AG08396 (cell line): ENCODE measurements at places on chromosomes 6 and 20.
A peak's percentile ranks its signal among the peaks of the same experiment; 100 is the strongest.

DNA sequence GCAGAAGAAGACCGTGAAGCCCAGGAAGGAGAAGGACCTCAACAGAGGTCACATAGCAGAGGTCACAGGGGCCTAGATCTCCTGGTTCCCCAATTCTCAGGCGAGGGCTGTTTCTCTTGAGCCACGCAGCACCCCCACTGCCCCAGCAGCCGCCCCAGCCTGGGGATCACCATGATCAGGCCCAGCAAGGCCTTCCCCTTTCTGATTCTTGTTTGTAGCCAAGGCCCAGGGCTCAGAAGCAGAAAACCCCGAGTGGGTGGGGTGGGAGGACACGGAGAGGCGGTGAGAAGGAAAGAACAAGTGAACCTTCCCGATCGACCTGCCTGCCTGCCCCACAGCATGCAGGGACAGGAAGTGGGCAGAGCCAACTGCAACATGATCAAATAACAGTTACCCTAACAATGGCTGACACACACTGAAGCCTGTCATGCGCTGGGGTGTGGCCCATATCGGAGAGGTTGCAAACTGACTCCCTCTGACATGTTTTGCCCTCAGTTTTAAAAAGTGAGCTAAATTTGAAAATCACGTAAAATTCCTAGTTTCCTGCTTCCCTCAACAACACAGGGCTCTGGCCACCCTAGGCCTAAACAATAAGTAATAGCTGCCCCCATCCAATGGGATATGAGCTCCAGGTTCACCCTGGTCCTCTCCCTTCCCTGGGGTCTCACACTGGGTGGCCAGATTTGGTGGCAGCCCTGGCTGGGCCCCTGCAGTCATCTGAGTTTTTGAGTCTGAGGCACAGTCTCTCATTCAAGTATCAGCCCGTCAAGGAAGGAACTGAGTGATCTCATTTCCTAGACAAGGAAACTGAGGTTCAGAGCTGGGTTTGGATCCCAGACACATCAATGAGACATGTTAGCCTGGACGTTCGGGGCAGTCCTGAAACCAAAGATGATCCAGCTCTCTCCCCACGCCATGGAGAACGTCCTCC lies 6.5 kb downstream of the PEDS1 start:
- no peak for DNase-seq

GRCh38 chr6:79895382-79896074 lies 51.8 kb downstream of the ELOVL4 start:
- no peak for DNase-seq

DNA sequence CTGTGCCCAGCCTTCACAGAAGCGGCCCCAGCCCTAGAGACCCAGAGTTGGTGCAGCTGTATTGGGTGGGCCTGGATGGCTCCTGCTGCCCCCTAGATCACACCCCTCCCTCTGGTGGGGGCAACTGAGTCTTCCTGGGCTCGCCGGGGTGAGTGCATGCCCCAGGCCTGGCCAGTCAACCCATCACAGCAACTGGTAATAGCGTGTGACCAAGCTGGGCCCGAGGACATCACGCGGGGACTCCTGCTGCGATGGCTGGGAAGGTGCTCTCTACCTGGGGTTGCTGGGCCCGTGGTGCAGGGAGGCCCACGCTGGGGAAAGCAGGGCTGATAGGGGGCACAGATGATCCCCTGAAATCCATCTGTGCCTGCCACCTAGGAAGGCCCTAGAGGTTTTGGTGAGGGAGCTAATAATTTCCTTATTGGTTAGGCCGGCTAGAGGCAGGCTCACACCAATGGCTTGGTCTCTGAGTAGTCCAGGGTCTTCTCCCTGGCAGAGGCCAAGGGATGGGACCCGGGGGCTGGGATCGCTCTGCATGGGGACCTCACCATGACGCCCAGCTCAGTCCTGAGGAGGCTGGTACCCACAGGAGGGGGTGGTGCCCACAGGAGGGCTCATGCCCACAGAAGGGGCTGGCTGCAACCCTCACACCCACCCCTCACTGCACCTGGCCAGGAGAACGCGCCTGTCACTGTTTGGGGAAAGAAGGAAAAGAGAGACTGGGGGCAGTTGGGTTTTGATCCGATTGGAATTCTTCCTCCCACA lies 103.9 kb downstream of the ASXL1 start:
- no peak for DNase-seq

- peak; percentile 74 for DNase-seq
These were observed 686 bp downstream of the COL12A1 start for GRCh38 chr6:75204959-75205775.

- no peak for DNase-seq
These were observed 12.3 kb downstream of the LOC128125822 start for GRCh38 chr6:63584566-63584965.

- no peak for DNase-seq
These were observed 269.9 kb upstream of the AGPAT4 start for GRCh38 chr6:161543684-161544309.

- DNase-seq: no peak
These were observed 174.3 kb upstream of the NRSN1 start for GRCh38 chr6:23951691-23952090.

DNA sequence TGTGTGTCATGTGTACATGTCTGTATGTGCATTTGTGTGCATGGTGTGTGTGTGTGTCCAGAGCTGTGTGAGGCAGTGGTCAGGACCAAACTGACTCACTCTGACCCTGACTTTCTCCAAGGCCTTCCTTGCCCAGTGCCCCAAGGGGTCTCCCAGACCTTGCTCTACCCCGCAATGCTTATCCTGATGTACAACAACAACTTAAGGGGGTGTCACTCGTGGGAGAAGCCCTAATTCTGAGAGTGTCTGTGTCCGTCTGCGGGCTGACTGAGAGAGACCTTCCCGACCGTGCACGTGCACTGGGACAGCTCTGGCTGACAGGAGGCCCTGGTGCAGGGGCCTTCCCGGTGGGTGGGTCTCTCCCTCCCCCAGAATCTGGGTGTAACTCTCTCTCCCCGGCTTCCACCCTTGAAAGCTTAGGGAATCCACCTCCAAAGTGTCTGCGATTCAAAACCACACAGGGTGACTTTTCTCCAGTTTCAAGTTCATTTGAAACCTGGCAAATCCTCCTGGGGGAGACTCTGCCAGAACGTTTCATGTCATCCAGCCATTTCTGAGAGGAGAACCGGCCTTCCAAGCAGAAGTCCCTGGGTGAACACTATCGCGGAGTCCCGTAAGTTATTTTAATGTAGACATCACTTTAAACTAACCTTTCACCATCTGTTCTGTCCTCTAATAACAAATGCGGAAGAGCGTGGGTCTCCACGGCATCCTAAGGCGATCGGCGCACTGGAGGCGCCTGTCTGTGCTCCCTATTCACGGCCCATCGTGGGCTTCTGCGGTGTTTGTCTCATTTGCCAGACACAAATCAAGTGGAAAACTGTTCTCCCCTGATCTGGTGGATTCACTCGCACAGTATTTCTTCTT lies 225.5 kb downstream of the TAF4 start:
- DNase-seq: no peak

DNA sequence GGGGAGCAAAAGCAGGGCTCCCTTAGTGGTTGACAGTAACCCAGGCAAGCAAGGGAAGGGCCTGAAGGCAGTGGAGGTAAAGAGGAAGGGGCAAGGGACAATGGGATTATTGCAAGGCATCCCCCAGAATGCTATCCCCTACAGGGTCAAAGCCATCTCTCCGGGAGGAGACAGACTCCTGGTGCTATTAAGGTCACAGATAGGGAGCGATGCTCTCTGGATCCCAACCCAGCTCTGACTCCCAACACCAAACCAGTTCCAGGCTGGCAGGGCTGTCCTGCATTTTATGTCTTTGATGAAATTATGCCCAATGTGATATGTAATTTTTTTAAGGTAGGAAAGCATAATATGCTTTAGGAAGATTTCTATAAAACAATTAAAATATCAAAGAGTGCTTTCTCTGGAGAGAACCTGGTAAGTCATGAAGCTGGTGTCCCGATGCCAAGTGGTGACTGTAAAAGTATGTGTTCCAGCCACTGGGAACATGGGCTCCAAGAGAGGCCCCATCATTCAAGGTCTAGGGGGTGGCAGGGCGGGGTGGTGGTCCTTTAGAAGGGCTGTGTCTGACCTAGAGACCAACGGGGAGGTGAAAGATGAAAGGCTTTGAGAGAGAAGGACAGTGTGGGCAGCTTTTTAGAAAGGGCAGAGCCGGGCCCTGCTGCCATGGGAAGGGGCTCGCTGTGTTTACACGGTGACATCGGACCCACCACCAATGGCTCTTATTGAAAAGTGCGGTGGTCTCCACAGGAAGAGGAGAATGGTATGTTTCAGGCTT lies 276.5 kb downstream of the CDC5L start:
- DNase-seq: no peak

DNA sequence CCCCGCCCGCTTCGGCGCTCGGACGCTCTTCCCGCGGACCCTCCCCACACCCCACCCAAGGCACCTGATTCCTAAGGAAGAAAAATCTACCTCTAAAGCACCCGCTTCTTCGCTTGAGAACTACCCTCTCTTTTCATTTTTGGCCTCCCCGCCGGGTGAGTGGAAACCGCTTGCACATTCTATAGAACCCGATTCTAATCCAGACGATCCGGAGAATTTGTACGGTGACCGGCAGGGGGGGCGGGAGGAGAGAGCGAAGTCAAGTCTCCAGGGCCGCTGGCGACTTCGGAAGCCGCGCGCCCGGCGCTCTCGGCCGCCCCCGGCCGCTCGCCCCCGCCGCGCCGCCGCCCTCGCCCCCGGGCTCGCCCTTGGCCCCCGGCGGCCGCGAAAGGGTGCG lies at the start of gene RBM24:
RBM24 (plus strand) TSS at position 262 of the 397 bp plus-strand sequence. CDS start 221 bp downstream, outside the sequence.
- peak; percentile 78 for DNase-seq

GRCh38 chr20:18984238-18985200 lies 170.9 kb downstream of the SCP2D1 start:
- no peak for DNase-seq

DNA sequence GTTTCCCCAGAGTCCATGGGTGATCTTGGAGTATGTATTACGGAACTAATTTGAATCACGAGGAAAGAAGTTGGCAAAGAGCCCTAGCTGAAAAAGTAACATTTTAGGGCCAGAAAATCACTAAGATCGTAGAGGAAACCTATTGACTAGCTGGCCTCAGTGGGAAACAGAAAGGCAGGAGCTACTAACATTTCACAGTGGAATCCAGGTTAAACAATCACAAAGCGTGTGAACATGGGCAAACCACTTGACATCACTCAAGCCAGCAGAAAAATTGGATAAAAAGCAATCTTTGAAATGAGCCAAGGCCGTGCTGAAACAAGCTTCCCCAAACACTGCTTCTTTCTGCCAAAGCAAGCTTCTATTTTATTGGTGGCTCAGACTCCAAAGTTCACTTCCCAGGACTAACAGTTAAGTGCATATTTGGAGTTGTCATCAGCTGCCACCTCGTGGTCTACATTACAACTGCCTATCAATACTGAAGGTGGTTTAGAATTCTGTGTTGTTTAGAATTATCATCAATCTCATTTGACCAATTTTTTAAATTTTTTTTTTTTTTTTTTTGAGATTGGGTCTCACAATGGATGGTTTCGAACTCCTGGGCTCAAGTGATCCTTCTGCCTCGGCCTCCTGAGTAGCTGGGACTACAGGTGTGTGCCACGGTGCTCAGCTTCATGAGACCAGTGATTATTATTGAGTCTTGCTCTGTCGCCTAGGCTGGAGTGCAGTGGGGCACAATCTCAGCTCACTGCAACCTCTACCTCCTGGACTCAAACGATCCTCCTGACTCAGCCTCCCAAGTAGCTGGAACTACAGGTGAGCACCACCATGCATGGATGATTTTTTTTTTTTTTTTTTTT lies 10.6 kb downstream of the RPS10 start:
- peak; percentile 60 for DNase-seq

GRCh38 chr6:83008626-83009025 lies 57.0 kb downstream of the UBE3D start:
- no peak for DNase-seq

DNA sequence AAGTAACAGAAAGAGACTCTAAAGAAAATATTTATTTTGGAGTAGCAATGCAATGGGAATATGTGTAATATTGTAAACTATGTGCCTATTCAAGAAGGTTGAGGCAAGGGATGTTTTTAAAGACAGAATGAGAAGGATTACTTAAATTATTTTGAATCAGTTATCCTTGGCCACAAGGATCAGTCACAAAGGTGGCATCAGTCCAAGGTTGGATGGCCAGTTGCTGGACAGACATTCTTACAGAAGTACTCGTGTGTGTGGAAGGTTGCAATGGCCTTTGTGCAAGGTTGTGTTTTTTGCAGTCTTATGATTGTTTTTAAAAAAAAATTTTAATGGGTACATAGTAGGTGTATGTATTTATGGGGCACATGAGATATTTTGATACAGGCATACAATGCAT lies 2.0 kb downstream of the QRSL1 start:
- DNase-seq: no peak

GRCh38 chr20:63048516-63049190 lies 41.9 kb upstream of the BHLHE23 start:
- no peak for DNase-seq

- DNase-seq: no peak
These were observed 109.7 kb downstream of the LRFN2 start for GRCh38 chr6:40477246-40478126.

DNA sequence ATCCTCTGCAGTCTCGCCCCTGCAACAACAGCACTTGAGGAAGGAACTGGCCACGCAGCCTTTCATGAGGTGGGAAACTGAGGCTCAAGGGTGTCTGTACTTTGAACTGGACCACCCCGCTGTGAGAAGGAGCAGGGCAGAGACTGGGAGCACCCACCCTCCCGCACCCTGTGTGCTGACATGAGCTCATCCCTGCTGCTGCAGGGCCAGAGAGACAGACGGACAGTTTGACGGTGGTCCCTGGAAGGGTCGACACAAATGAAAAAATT lies 16.9 kb upstream of the MRGBP start:
- DNase-seq: no peak

DNA sequence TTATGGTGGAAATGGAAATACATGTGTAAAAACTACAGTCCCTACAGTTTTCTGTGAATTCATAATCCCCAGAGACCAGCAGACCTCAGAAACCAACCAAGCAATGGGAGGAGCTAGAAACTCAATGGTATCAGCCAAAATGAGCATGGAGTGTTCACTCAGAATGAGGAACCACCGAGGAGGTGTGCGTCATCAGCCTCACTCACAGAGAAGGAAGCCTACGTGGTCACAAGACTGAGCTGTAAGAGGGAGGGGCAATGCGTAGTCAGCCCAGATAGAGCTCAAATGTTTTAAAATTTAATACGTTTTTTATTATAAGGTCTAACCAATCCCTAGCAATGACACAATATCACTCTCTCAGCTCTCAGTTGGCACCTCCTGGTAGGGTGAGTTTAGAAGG lies 17.4 kb downstream of the MYLK4 start:
- DNase-seq: no peak

- DNase-seq: no peak
These were observed 106.8 kb upstream of the AFDN start for GRCh38 chr6:167719920-167720319.

GRCh38 chr6:74000666-74001490 lies 304.9 kb downstream of the CD109 start:
- peak; percentile 20 for DNase-seq
